AG09309 (cell line): ENCODE measurements at places on chromosomes 6 and 20.

DNA sequence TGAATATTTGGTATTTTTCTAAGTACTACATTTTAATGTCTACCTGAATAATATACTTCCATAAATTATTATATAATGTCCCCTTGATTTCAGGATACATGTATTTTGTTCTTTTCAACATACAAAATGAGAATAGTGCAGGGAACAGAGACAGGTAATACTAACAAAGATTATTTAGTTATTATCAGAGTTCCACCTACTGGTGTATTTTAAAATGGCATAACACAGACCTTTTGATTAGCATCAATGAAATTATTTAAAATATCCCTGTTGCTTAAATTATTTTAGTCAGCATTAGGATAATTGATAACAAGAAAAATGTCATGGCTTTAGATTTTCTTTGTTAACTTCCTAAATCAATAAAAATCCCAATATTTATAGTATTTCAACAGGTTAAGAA lies 184.0 kb downstream of the PRDM13 start:
- no peak for DNase-seq

DNA sequence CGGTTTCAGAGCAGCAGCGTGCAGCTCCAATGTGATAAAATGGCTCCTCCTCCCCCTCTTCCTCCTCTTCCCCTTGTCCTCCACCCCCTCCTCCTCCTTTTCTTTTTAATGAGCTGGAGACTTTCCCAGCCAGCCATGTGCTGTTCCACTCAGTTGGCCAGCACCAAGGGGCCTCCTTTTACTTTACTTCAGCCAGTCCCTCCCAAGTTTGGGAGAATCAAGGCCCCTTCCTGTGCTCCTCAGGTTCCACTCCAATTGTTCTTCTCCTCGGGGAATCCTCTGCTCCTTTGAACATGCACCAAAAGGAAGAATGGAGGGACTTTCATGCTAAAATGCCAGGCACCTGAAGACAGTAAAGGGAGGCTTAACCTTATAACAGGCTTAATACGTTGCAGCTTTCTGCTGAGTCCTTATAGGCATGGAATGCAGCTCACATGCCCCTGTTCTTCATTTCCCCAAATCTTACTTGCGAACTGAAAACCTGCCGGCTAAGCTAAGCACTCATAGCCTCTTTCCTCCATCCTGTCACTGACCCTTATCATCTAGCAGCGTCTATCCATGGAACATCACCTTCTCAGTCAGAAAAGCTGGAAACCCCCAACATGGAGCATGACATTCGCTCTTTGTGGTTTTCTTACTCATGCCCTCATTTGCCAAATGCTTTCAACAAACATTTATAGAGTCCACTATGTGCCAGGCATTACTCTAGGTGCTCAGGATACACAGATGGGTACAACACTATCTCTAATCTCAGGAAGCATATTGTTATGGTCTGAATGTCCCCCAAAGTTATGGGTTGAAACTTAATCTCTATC lies 170.6 kb downstream of the PHACTR1 start:
- DNase-seq: no peak

- no peak for DNase-seq
These were observed 48.7 kb upstream of the CDH4 start for GRCh38 chr20:61203320-61203719.

- no peak for DNase-seq
These were observed 171.1 kb downstream of the SOD2 start for GRCh38 chr6:159521962-159522361.

DNA sequence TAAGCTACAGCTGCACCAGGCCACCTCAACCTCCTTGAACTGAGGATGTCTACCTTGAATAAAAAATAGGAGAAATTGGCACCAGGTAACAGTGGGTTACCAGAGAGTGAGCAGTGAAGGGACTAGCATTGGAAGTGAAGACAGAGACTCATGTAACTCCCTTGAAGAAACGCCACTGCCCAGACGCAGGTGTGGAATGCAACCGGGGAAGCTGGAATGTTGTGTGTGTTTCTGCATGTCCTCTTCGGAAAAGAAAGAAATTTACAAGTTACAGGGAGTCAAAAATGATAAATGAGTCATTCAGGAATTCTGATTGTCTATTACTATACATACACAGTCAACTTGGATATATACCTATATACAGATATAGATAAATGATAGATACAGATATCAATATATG lies 514.7 kb upstream of the AGPAT4 start:
- no peak for DNase-seq

DNA sequence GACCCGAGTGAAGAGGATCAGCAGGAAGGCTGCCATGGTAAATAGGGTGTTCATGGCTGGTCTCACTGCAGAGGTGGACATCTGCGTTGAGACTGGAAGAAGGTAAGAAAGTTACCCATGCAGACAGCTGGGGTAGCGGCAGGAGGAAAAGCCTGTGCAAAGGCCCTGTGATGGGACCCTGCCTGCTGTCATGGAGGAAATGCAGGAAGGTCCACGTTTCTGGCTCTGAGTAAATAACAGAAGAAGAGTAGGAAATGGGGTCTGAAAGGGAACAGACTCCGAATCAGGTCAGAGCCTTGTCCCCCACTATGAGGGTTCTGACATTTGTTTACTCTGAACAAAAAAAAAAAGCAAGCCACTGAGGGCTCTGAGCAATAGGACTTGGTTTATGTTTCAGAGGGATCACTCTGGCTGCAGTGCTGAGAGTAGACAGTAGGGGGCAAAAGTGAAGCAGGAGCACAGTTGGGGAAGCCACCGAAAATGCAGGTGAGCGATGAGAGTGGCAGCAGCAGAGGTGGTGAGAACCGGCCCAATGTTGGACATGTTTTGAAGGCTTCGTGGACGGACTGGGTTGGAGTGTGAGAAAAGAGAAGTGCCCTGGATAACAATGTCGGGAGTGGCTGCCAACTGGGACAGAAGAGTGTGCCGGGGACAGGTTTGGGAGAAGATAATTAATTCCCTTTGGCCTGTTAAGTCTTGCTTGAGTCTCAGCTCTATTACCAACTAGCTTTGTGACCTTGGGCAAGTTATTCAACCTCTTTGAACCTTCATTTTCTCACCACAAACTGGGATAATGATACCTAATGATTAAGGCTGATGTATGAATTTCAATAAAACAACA lies 57.9 kb upstream of the MAP7 start:
- DNase-seq: no peak

- no peak for DNase-seq
These were observed 10.3 kb downstream of the CPNE1 start for GRCh38 chr20:35654415-35654814.

GRCh38 chr6:119481976-119482375 lies 132.4 kb upstream of the MAN1A1 start:
- no peak for DNase-seq
